ENCODE measurements at places on chromosomes 1 and 21.
A peak's percentile ranks its signal among the peaks of the same experiment; 100 is the strongest.

DNA sequence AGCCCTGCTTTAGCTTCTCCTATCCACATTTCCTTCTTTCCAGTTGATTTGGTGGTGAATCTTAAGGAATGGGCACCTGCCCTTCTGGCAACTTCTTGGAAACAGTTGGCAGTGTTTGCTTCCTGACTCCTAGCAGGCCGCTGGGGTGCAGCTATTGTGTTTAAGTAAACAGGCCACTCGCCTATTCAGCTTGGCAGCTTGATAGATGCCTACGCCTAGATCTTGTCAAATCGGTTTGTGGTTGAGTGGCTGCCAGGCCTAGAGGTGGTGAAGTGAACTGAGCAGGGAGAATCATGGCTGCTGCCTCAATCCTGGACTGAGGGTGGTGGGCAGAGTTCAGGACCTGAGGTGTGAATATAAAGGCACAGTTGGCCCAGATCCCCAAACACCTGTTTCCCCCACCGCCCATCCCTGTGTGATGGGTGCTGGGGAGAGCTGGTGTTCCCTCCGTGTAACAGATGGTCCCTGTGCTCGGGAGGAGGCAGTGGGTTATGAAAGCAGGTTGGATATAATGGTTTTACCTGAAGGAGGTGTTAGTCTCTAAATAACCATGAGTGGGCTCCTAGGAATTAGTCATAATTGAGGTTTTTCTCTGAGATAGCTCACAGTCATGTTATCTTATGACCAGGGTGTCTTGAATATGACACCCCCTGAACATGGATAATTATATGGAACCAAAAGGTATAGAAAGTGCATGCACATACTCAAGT lies 940 bp upstream of the PLA2G2C start:
- ATAC-seq: peak; percentile 67

DNA sequence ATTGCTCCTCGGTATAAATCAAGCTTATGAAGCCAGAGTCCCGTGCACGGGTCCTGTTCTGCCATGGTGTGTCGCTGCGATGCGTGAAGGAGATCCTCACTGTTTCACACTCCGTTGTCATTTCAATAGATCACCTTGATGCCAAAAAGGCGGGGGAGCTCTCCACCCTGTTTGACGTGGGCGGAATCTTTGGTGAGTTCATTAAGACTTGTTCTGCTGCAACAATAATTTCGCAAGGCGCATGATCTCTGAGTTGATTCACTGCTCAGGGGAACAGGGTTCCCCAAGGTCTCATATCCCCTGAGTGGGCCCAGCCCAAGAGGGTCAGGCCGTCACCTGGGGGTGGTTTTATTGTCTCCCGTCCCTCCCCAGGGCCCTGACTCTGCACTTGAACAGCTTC lies 50.0 kb downstream of the SLC37A1 start:
- ATAC-seq: no peak

DNA sequence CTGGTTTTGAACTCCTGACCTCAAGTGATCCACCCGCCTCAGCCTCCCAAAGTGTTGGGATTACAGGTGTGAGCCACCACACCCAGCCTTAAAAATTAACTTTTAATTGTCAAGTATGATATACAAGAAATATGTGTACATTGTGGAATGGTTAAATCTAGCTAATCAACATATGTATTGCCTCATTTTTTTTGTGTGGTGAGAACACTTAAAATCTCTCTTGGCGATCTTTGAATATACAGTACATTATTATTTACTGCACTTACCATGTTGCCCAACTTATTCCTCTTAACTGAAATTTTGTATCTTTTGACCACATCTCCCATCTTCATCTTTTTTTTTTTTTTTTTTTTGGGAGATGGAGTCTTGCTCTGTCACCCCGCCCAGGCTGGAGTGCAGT lies 23.3 kb downstream of the THRAP3 start:
- no peak for ATAC-seq

DNA sequence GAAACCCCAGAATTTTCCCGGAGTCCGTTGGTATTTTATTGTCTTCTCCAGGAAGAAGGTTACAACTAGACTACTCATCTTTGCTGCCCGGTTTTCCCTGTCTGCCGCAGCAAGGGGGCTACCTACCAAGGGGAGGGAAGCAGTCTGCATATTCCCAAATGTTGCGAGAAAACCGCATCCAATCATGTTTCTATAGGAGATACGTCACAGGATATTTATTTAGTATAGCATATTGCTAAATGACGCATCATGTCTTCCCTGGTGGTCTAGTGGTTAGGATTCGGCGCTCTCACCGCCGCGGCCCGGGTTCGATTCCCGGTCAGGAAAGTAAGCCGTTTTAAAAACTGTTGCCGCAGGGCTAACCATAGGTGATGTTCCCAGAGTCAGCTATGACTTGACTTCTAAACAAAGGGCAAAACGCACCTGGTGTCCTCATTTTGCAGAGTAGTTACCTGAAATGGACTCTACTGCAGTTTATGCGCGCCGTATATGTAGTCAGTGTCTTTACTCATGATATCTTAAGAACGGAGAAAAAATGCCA lies 15.2 kb upstream of the ZNF692 start:
- ATAC-seq: peak; percentile 75

GRCh38 chr1:63784083-63784482 lies 10.3 kb downstream of the ROR1 start:
- ATAC-seq: no peak

GRCh38 chr1:221759436-221759835 lies 17.5 kb upstream of the DUSP10 start:
- ATAC-seq: no peak

- ATAC-seq: no peak
Measured at GRCh38 chr1:22132517-22133235, 10.2 kb downstream of the WNT4 start.

DNA sequence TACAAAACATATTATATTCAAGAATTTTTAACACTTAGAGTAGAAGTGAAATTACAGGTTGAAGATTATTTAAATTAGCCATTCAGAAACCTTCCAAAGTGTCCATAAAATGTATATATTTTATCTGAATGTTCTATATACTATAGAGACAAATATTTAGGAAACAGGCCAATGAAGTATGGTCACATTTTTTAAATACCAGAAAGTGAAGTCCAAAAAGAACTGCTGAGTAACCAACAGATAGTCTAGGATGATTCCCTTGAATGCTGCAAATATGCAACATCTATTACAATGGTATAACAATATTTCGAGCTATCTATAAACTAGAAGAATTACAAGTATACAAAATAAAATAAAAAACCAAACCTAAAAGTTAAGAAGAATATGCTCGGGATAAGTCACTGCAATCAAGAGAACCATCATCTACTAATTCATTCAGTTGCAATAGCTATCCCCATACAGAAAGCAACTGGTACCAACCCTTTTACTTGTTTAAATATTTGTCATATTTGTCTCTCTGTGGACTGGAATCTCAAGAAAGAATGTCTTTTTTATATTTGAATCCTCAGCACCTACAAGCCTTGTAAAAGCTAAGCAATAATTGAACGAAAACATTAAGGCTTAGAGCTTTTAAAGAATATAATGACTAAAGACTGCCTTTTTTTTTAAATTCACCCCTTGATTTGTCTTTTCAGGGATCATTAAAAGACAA lies 8.1 kb downstream of the ODF2L start:
- no peak for ATAC-seq

DNA sequence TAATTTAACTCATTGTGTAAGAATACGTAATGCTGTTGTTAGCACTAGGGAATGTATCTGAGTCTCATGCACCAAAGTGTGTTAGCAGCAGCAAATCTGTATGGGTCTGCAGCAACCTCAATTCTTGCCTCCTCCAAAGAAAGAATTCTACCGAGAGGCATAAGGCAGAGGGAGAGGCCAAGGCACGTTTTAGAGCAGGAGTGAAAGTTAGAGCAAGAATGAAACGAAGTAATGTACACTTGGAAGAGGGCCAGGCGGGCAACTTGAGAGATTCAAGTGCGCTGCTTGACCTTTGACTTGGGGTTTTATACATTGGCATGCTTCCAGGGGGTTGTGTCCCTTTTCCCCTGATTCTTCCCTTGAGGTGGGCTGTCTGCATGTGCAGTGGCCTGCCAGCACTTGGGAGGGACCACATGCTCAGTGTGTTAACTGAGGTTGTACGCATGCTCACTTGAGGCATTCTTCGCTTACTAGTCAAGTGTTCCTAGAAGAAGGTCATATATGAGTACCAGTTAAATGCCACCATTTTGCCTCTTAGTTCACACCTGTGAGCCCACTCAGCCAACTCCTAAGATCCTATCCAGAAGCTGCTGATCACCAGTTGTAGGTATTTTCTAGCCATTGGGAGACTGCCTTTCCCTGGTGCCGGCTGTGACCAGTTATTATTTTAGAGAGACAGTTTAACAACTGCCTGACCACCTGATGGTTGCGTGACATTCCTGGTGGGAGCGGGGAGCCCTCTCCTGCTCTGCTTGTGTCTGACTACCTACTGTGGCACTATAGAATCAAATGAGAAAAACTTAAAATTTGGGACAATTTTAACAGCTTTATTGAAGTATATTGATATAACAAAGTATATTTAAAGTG lies 2.7 kb upstream of the CNN3 start:
- no peak for ATAC-seq

DNA sequence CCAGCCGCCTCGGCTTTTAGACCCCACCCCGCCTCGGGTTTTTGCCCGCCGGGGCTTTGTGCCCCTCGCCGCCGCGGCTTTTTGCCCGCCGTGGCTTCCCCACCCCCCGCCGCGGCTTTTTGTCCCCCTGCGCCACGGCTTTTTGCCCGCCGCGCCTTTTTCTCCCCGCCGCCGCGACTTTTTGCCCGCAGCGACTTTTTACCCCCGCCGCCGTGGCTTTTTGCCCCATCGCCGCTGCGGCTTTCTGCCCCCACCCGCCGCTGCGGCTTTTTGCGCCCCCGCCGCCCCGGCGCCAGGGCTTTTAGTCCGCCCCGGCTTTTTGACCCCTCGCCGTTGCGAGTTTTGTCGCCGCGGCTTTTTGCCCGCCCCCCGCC lies 474.4 kb downstream of the FAM72C start:
- no peak for ATAC-seq

- no peak for ATAC-seq
Measured at GRCh38 chr1:93690921-93691789, 9.5 kb upstream of the BCAR3 start.

DNA sequence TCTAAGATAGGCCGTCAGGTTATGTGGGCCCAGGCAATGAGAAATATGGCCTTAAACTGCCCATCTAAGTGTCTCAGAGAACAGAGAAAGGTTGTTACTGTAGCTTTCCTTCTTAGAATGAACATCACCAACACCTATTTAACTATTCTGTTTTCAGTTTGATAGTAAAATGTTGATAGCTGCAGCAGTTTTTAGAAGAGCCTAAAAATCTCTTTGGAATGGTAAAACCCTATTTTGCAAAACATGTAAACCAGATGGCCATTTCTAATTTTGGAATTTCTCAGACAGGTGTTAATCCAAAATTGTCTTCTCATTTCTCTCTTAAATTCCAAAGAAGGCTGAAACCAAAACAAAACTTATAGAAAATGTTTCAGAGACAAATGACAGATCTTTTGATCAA lies 57.5 kb downstream of the DIPK1A start:
- ATAC-seq: no peak

- ATAC-seq: no peak
Measured at GRCh38 chr1:81478219-81478618, 322.5 kb upstream of the ADGRL2 start.

GRCh38 chr1:16055613-16056520 lies 12.3 kb downstream of the CLCNKB start:
- ATAC-seq: peak; percentile 89

DNA sequence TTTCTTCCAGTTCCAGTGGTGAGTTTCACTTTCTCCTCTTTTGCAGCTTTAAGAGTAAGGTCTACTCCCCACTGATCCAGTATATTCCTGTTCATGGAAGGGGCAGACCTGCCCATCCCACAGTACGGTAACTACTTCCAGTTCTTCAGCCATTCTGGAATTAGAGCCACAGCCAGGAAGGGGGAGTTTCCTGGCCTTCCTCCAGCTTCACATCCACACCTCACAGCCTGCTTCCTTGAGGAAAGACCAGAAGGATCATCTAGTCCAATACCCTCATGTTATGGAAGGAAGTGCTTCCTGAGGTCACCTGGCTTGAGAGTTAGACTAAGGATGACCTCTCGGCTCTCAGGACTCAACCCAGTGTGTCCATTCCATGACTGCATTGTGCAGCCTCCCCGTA lies 597.8 kb downstream of the KIF26B start:
- no peak for ATAC-seq

DNA sequence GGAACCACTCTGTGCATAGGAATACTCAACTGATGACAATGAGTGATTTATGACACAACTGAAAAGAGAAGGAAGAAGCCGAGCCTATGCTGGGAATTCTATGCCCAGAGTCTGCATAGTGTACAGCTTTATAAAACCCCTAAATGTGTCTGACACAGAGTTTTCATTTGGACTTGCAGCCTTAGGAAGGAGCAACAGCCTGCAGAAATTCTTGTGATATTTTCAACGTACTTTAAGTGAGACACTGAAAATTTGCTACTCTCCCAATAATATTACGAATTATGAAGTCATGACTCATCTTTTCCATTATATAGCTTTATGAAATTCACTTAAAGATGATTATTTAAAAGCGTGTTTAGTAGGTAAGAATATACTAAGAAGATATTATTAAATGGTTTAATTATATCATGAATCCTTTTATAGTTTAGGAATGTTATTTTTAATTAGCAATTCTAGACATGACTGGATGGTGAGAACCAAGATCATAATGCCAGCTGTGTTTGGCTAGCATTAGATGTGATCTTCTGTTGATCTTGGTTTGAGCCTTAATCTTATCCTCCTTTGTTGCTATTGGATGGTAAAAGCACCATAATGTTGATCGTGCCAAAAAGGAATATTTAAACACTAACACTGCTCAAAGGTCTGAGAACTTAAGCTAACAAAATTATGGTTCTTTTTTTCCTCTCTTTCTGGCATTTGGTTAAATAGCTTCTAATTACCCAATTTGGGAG lies 785.1 kb upstream of the ADGRL4 start:
- no peak for ATAC-seq

GRCh38 chr1:110098222-110099026 lies 13.8 kb upstream of the UBL4B start:
- no peak for ATAC-seq

- ATAC-seq: no peak
Measured at GRCh38 chr1:229229721-229230139, 41.2 kb upstream of the RAB4A start.

GRCh38 chr1:41474490-41475271 lies 9.8 kb downstream of the EDN2 start:
- ATAC-seq: no peak

DNA sequence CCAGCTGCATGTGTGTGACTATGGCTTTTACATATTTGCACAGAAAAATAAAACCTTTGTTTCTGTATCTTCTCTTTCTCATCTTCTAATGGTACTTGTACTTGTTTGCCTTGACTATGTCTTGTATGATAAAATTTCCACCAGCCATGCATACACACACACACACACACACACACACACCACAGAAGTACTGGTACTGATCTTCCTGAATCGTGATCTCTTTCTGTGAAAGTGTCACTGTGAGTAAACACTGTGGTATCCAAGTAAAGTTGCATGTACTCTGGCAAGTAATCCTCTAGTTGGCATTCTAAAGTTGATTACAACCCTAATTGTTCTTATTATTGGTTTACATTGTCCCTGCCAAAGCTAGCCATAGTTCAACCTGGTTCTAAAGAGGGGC lies 176.7 kb downstream of the CRB1 start:
- no peak for ATAC-seq
